Activated CD8-positive, alpha-beta memory T cell treated with anti-CD3 and anti-CD28 coated beads for 48 hours (primary cell): ENCODE measurements at places on chromosomes 6 and 20.

GRCh38 chr6:160959726-160960435 lies 31.7 kb upstream of the MAP3K4 start:
- no peak for DNase-seq

- DNase-seq, result no peak
Measured at GRCh38 chr6:118298476-118299427, 249.3 kb upstream of the PLN start.

DNA sequence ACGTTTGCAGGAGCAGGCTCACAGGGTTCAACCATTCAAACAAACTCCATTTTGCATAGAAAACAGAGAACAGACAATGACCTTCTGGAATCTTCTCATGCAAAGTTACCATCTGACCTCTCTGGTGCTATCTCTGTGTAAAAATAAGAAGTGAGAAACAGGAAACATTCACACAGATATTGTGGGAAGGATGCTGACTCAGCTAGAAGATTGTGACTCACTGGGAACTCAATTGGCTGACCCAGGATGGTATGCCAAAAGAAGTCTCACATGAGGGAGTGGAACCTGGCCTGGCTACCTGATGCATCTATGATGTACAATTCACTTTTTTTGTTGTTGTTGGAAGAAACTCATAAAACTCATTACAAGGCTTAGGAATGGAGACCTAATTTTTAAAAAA lies 61.1 kb upstream of the TBX18 start:
- DNase-seq, result no peak

DNA sequence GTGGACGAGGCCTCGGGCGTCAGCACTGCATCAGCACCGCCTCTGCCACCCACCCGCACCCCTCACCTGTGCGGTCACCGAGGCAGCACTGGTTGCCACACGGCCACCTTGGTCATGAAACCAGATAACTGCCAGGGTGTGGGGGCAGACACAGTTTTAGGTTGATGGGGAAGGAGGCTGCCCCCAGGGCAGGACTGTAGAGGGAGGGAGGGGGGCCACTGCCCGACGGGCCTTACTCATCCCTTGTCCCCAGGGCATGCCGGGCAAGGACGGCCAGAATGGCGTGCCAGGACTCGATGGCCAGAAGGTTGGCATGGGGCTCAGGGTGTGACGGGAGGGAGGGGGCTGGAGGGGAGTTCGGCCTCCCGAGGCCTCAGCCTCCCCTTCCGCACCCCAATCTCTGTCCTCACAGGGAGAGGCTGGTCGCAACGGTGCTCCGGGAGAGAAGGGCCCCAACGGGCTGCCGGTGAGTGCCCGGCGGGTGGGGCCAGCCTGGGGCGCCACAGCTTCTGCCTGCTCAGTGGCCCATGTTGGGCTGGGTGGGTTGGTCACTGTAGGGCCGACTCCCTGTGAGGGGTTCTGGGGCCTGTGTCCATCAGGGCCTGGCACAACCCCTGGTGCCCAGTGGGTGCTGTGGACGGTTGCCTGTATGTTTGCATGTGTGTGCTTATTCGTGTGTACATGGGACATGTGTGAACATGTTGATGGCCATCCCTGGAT lies 11.8 kb downstream of the COL9A3 start:
- no peak for DNase-seq

GRCh38 chr6:95091823-95092436 lies 485.4 kb upstream of the MANEA start:
- DNase-seq, result no peak

- no peak for DNase-seq
Measured at GRCh38 chr6:41222045-41222444, 6.1 kb upstream of the TREML4 start.

GRCh38 chr6:37492236-37492972 lies 7.3 kb downstream of the CCDC167 start:
- DNase-seq, result no peak

GRCh38 chr6:115120391-115120790 lies 777.6 kb upstream of the HS3ST5 start:
- no peak for DNase-seq

GRCh38 chr6:166703149-166703710 lies 76.2 kb upstream of the RPS6KA2 start:
- no peak for DNase-seq
